T-helper 2 cell treated with Interferon-gamma antibody and Interleukin-4, amounts not matched to agents 5 μg/mL and 100 μg/mL, for 36 hours (primary cell): ENCODE measurements at places on chromosomes 3 and 15.

GRCh38 chr15:100588638-100589242 is 13.2 kb downstream of the LINS1 start:
- H3K27ac ChIP-seq = no peak overlapping the region
- no peak for DNase-seq
- peaks cover 83% of the 10 kb centered on the region for H3K36me3 ChIP-seq

DNA sequence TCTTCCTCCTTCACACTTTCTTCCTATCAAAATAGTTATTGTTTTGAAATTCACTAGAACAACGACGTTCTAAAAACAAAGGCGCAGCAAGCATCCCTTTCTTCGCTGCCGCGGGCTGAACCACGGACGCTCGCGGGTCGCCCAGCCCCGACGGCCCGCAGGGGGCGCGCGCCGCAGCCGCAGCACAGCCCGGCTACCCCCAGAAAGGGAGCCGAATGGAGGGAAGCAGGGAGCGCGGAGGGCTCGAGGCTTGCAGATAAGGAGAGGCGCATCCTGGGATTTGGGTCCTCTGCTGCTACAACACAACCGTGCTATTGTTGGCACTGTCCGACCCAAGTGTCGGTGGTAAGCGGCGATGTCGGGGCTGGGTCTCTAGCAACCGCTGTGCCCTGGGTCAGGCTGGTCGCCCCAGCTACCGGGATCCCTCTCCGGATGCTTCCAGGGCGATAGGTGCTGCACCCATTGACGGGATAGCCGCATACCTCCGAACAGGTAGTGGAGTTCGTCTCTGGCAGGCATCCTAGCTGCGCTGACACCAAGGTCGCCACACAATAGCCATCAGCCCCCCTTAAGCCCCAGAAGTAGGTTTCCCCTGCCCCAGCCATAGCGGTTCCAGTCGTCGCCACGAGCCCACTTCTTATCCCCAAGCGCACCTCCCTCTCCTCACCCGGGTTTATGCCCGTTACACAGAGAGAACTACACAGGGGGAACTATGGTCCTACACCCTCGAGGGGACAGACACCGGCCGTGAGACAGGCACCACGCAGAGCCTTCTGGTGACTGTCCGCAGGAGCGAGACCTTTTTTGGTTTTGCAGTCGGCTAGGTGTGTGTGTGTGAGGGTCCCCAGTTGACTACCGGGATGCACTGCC is 6.0 kb downstream of the ONECUT1 start:
- H3K27ac ChIP-seq = peak overlapping the region; percentile 49
- no peak overlapping the region for H3K4me3 ChIP-seq
- H3K36me3 ChIP-seq = no peaks in the 10 kb centered on the region

GRCh38 chr15:38242055-38242454 is 10.6 kb upstream of the SPRED1 start:
- no peak for DNase-seq
- peaks cover 9% of the 10 kb centered on the region for H3K27me3 ChIP-seq
- no peaks in the 10 kb centered on the region for H3K4me1 ChIP-seq
- H3K36me3 ChIP-seq = no peaks in the 10 kb centered on the region

DNA sequence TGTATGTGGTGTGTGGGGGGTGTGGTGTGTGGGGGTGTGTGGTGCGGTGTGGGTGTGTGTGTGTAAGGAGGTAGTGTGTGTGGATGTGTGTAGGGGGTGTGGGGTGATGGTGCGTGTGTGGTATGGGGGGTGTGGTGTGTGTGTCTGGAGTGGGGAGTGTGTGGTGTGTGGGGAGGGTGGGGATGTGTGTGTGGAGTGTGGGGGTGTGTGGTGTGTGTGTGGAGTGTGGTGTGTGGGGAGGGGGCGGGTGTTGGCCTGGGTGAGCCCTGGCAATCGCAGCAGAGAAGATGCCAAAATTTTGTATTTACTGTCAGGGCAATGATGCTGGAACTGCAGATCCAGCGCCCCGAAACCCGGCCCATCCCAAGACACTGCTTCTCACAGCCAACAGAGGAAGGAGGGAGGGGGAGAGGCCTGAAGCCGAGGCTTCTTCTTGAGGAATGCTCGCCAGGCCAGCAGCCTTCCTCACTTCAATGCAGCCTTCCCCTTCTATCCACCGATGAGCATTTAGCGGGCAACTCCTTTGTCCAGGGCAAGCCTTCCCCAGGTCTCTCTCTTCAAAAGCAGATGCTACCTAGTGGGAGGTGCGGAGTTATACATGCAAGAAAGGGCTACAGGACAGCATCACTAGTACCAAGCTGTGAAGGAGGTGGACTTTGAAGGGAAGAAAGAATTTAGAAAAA is 11.9 kb upstream of the SRP14 start:
- H3K4me1 ChIP-seq = peaks cover 66% of the 10 kb centered on the region
- no peaks in the 10 kb centered on the region for H3K27me3 ChIP-seq
- H3K36me3 ChIP-seq = peaks cover 6% of the 10 kb centered on the region
- DNase-seq = no peak
- peak overlapping the region; percentile 67 for H3K27ac ChIP-seq

- H3K4me3 ChIP-seq = no peak overlapping the region
- peaks cover 28% of the 10 kb centered on the region for H3K27me3 ChIP-seq
- H3K4me1 ChIP-seq = no peaks in the 10 kb centered on the region
- no peak for DNase-seq
These were observed 181.7 kb downstream of the FAM43A start for GRCh38 chr3:194867270-194867983.

DNA sequence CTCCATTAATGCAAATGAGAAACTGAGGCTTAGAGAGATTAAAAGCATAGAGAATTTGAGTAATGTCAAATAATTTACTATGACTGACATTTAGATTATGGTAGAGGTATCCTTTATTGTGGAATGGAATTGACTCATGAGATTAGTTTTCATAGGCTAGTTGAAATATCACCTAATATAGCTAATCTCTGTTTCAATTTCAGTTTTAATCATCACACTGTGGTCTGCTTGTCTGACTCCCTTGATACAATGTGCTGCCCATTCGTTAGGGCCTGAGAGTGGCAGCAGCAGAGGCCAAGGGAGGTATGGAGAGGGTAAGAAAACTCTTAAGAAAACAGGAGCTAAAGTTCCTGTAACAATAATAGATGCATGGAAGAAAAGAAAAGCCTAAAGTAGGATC is 13.2 kb upstream of the ZBTB20 start:
- H3K27ac ChIP-seq = no peak overlapping the region
- peaks cover 29% of the 10 kb centered on the region for H3K4me1 ChIP-seq
- H3K4me3 ChIP-seq = no peak overlapping the region
- DNase-seq = no peak
- no peaks in the 10 kb centered on the region for H3K27me3 ChIP-seq
- H3K36me3 ChIP-seq = no peaks in the 10 kb centered on the region
